ENCODE measurements at places on chromosomes 7 and 10.

DNA sequence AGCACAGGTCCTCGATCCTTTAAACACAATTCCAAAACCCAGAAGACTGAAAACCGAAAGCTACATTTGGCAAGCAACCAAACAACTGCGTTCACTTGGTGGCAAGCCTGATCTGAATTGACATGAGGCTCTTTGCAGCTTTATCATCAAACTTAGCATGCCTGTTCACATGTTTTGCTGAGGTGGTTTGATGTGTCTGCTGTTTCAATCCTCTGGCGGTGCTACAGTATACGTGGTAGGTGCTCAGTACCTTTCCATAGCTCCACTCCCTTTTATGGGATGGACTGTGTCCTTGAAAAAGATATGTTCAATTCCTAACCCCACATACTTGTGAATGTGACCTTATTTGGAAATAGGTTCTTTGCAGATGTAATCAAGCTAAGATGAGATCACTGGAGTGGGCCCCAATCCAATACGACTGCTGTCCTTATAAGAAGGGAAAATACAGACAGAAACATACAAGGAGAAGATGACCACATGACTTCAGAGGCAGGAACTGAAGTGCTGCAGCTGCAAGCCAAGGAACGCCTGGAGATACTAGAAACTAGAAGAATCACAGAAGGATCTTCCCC lies 33.4 kb downstream of the CCDC6 start:
- DNase-seq: no peak

GRCh38 chr10:62019013-62019684 lies 117.7 kb downstream of the ARID5B start:
- no peak for DNase-seq

DNA sequence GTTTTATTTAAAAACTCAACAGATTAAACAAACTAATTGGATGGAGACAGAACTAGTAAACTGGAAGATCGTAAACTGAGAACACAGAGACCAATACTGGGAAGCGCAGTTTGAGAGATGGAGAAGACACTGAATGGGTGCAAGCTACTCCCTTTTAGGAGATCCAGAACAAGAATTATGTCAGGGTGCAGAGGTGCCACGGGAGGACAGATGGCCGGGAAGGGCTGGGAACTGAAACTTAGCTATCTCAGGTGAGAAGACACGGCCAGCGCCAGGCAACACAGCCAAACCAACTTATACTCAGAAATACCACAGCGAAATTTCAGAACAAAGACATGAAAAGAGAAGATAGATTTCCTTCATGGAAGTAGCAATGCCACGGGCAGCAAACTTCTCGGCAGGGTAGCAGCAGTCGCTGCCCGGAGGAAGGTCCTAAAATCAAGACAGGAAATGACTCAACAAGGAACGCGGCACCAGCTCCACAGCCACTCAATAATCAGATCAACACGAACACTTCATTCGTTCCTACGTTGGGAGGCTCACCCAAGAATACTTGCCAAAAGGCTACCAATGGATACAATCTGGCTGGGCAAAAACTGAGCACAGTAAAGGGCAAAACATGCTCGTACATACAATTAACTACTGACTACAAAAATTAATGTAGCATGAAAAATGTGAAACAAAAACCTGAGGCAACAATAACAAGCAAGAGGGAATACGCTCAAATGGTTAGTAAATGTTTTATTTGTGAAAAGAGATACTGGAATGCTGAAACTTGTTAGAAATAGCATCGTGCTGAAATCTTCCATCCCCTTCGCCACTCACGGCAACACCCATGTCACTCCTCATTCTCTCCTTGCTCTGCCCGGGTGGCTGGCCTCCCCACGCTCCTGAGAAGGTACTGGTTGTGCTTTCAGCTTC lies 2.2 kb upstream of the LRRC27 start:
- DNase-seq: no peak

DNA sequence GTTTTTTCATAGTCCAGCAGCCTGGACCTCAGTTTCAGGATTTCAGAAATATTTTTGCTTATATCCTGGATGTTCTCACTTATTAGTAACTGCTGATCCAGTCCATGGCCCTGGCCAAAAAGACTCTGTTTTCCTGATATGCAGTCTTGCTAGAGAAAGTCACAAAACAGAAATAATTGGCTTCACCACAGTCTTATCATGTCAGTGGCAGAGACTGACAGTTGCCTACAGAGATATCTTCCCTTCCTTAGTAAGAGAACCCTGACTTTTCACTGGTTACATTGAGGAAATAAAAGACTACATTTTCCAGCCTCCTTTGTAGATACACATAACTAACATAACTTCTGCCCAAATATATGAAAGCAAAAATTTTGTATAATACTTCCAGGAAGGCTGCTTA lies 56.6 kb downstream of the AHR start:
- DNase-seq: no peak

DNA sequence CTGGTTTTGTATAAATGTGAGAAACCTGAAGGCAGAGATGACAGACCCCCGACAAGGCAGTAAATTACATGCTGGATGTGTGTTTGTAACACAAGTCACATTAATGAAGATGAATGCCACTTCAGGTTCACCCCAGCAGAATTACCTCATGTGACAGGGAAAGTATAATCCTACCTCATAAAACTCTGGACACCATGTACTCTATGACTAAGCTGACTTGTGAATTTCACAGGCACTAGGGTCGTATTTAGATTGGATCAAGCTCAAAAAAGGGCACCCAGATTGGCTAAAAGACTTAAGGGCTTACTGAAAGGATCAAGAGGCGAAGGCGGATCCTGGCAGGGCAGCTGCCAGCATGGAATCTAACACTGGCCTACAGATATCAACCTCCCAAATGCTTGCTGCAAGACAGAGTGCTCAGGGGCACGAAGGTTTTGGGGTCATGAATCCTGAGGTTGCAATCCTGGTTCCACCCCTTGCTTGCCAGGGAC lies 161.4 kb downstream of the PIP4K2A start:
- no peak for DNase-seq

DNA sequence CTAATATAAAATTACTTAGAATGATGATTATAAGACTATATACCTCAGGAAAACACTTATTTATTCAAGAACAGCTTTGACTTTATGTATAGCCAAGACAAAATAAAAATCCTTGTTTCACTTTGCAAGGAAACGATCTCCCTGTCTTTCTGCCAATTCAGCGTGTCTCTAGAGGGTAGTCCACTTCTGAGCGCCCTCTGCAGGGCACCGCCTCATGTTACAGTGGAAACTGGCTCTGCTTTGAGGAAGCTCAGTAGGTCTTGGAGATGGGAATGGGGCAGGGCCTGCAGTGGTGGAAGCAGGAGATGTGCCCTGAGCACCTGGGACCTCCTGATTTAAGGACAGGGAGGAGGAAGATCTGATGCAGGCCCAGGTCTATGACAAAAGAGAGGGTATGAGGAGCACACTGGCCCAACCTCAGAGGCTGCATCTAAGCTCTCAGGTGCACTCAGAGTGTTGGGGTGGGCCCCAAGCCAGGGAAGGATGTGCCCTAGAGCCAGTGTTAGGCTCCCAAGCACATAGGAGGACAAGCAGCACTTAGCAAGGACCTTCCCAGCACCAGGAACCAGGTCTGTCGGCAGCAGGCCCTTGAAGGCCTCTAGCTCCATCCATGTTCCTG lies 481.0 kb downstream of the TNS3 start:
- DNase-seq: no peak

Measured in GM10248 (cell line).